Effector memory CD8-positive, alpha-beta T cell (primary cell): ENCODE measurements at places on chromosomes 6 and 20.

- no peak for DNase-seq
These were observed 17.3 kb downstream of the TULP4 start for GRCh38 chr6:158329531-158329930.

- no peak for DNase-seq
These were observed 198.3 kb downstream of the BCAS1 start for GRCh38 chr20:53872081-53872541.

- DNase-seq: no peak
These were observed 340.9 kb downstream of the ESR1 start for GRCh38 chr6:152148412-152148811.

DNA sequence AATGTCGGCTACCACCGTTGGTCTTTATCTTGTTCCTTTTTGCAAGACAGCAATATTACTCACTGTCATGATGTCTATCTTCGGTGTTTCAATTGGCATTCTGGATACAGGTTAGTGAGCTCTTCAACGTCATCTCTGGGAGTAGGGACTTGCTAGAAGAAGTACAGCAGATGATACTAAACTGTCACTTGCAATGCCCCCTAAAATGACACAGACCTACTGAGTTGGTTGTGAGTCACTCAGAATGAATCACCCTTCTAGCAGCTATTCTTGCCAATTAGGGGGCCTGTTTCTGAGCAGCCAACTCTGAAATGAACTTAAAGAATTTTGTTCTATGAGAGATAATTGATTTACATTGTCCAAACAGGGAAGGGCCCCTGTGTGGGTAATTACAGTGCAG is 176.5 kb downstream of the SLC16A10 start:
- no peak for DNase-seq

DNA sequence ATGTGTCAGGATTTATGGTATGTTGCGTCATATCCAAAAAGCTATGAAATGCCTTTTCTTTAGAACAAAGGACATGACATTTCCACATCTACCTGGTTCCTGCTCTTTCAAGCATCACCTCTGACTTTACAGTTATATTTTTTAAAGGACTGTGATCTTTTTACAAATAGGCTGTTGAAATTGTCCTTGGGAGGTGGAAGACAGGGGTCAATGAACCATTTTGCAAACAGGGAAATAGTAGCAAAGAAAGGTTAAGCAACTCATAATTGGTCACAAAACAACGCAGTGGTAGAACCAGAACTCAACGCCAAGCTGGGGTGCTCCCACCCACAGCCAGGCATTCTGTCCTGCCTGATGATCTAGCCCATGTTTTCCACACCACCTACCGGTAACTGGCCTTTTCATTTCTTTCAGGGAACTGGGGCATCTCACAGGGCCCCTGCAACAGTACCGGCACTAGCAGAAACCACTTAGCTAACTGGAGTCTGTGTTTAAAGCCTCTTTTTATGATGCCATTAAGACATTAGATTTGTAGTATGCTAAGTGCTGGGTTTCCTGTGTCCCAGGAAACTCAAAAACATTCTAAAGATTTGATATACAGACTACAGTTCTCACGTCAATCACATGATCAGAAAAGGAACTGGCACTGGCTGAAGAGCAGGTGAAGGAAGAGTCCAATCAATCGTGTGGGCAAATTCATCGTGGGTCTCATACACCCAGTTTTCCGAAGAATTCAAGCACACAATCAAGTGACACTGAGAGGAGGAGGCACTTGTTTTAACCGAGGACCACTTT is 13.9 kb downstream of the ZNF217 start:
- peak; percentile 22 for DNase-seq

- DNase-seq: no peak
These were observed 171.6 kb upstream of the FBXL4 start for GRCh38 chr6:99119109-99120031.

DNA sequence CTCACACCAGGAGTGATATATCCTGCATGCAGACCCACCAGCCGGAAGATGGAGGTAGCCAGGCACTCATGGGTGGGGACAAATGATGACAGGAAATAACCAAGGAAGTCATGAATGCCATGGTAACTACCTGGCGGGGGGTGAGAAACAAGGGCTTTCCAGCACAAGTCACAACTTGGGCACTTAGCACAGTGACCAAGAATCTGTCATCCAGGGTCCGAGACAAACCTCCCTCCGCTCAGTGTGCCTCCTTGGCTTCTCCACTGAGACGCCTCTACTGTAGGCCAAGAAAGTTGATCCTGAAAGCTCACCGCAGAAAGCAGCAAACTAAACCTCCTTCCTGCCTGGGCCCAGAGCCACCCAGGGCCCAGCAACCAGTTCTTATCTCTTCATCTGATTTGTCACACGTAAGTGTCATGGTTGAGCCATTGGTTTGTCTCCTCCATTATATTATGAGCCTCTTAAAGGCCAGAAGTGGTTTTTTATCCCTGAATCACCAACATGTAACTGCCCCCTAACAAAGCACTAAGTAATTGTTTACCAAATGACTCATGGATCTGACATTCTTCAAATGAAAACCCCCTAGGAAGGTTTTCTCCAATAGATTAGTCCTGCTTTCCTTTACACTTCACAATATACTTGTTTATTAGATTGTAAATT is 84.3 kb upstream of the TAB2 start:
- DNase-seq: peak; percentile 16

DNA sequence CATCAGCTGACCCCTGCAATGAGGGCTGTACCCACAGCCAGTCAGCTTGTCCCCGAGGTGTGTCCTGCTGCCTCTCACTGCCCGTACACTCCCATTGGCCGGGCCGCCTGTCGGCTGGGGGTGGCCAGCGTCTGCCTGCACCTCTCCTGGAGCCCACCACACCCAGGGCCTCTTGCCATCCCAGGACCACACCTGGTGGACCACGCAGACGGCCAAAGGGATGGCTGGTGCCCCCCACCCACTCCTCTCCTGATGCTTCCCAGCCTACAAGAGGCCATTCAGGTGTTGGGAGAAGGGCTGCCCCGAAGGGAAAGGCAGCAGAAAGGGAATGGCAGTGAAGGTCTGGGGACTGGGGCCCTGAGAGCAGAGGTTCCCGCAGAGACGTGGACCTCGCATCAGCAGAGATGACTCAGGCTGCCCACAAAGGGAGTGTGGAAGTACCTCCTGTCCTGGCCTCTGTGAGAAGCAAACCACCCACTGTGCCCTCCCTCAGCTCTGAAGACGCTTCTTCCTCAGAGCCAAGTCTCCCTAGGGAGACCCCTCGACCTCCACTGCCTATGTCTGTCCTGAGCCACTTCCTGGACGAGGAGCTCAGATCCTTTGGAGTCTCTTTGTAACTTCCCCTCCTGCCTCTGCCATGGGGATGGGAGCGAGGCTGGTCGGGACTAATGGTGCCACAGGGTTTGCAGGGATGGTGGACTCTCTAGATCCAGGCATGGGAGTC is 60.9 kb downstream of the PYGB start:
- no peak for DNase-seq

DNA sequence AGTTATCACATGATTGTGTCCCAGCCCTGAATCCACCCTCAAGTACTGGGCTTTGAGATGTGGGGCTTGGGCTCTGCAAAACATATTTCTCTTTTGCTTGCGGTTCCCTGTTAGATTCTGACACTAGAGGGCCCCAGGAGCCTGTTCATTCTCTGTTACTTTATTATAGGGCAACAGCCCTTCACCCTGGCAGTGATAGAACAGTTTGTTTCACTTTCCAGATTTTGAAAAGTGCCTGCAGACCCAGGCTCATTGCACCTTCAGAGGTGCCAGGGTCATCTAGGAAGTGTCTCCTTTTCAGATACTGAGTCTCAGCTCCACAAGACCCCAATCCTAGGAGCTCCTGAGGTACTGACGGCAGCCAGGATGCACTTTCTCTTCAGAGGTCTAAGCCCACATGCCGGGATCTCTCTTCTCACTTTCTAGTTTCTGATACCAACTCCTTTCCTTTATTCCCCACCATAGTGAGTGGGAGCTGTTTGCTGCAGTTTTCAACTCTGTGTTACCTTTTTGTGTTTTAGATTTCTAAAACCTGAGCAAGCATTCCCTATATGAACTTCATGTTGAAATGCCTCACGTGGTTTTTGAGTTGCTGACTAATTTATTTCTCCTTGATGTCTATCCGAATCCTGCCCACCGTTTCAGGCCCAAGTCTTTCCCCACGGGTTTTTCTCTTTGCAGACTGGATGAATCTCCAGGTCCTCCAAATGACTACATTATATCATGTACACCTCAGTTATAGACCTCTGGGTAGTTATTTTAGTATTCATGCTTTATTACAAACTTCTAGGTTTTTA is 10.9 kb downstream of the ABT1 start:
- peak; percentile 47 for DNase-seq
